NCI-H1436 treated with DMSO at 0.1 percent for 48 hours (cell line): ENCODE measurements at places on chromosomes 7 and 10.

- DNase-seq, result no peak
These were observed 268.6 kb downstream of the SDK1 start for GRCh38 chr7:3569643-3570042.

GRCh38 chr7:25028370-25029021 is 48.5 kb upstream of the OSBPL3 start:
- peak; percentile 78 for DNase-seq

DNA sequence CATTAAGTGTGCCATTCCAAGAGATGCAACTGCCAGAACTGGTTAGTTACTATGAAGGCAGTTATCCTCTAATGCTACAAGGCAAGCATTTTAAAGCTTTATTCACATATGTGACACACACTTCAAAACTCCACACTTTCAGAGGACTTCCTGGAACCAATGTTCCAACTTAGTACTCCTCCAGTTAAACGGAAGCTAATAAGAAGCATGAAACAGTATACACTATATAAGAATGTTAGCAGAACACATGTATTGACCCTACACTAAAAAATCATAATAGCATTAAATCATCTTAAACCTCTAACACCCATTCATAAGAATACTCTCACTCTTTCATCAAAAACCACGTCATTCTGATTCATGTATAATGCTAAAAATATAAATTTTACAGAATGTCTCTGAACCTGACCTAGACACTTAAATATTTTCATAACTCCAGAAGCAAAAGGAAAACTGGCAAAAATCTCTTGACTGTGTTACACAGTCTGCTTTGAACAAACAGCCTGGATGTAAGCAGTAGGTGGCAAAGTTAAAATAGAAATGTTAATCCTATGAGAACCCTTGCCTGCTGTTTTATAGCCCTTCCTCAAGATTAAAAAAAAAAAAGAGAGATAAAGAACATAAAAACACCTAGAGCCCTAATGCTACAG is 135.0 kb downstream of the SEMA3C start:
- DNase-seq, result no peak

- no peak for DNase-seq
These were observed 549.9 kb upstream of the FOXK1 start for GRCh38 chr7:4132221-4132620.

DNA sequence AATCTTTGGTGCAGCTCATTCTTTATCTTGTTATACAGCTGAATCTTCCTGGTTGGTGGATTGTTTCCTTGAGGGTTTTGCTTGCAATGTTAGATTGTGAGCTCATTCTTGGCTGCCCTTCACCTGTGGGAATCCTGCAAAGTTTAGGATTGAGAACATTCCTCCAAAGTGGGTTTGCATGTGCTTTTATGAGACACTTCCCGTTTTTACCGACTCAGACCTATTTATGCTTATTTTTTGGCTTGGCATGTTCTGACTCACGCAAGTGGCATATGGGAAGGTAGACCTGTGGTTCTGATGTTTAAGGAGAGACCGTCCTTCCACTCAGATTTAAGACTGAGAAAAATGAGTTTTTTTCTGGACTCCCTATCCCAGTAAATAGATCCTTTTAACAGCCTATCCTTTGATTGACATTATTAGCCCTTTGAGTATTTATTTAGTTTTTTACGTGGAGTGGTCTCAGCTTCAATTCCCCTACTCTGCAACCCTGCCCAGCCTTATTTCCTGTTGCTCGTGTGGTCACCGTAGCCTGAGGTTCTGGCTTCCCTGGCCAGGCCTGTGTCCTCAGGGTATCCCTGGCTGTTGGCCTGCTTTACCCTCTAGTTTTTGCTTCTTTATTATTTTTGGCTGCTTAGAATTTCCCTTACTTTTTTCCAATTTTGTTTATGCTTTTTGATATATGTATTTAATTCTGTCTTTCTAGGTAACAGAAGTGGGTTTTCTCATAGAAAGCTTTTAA is 13.4 kb upstream of the PRF1 start:
- no peak for DNase-seq

DNA sequence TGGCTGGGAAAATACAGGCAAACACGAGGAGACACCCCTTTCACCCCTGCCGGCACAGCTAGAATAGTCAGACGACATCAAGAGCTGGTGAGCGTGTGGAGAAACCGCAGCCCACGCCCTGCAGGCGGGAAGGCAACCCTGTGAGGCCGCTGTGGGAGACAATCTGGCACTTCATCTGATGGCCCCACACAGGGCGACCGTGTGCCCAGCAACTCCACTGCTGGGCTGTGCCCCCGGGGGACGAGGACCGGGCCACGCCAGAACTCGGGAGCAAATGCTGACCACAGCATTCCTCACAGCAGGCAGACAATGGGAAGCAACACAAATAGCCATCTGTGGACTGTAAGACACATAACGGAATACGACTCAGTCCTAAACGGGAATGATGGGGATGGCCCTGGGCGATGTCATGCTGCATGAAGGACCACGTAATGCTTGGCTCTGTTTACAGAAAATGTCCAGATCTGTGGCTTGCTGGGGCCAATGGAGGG is 58.9 kb downstream of the CFAP46 start:
- DNase-seq, result no peak

GRCh38 chr7:130695840-130696239 is 9.5 kb upstream of the TSGA13 start:
- DNase-seq, result no peak

GRCh38 chr10:103761075-103761920 is 94.1 kb downstream of the SH3PXD2A start:
- no peak for DNase-seq

GRCh38 chr10:61024856-61025201 is 80.8 kb upstream of the RHOBTB1 start:
- no peak for DNase-seq

- no peak for DNase-seq
These were observed 142.6 kb upstream of the CDC14C start for GRCh38 chr7:48781752-48782151.

- DNase-seq, result no peak
These were observed 95.4 kb downstream of the RAB18 start for GRCh38 chr10:27599546-27599945.
